ENCODE measurements at places on chromosomes 1 and 21.
A peak's percentile ranks its signal among the peaks of the same experiment; 100 is the strongest.

GRCh38 chr1:204198348-204199340 lies 2.4 kb upstream of the KISS1 start:
- peak; percentile 68 for DNase-seq

- no peak for DNase-seq
Measured at GRCh38 chr1:83942914-83943313, 56.0 kb downstream of the TTLL7 start.

DNA sequence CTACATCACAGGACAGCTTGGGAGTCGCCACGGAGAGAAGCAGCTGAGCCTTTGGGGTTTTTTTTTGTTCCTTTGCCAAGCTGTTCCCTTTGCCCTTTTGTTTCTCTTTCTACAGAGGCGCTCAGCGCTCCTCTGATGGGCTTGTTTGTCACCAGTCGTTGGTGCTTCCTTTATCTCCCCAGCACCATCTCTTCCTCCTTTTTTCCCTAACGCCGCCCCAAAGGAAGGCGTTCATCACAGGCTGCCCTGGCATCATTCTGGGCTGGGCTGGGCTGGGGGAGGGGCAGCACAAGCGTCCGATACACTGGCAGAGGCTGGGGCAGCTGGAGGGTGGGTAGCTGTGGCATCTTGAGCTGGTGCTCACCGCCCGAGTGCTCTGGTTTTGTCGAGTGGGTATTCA lies 10.5 kb downstream of the IGSF21 start:
- no peak for DNase-seq

DNA sequence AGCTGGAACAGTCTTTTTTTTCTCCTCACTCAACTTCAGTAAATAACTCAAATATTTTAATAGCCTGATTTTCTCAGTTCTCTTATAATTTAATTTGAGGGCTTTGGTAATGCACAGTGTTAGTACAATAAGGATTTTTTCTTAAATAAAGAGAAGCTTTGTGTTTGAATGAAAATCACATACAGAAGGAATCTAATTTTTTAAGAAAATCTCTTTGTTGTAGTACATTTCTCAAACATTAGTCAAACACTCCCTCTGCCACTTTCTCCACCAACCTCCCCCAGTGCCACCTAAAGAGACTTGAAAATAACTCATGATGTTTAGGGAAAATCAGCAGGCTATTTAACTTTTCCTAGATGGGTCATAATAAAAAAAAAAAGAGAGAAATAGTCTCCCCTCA lies 42.3 kb upstream of the ACP6 start:
- DNase-seq: no peak

GRCh38 chr1:43312212-43312623 lies 11.4 kb downstream of the TIE1 start:
- DNase-seq: no peak

GRCh38 chr1:77797991-77798390 lies 18.5 kb downstream of the MIGA1 start:
- DNase-seq: no peak

DNA sequence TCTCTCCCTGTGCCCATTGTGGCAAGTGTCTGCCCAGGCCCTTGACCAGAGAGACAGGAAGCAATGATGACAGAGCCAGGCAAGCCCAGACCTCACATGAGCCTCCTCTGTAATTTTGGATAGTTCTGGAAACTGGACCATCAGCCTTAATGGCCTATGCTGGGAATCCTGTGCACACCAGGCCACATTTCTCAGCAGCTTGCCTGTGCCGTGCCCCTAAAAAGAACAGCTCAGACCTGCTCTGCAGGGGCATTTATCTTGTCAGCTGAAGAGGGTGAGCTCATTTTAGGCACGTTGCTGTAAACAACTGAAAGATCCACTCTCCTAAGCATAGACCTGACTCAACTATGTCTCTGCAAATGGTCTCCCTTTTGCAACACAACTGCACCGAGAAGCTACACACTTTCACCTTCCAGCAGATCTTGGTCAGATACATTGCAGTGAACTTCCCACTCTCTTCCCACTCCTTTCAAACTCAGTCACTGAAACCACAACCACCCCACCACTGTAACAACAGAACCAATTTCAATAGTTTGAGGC lies 53.5 kb upstream of the BACH1 start:
- no peak for DNase-seq

DNA sequence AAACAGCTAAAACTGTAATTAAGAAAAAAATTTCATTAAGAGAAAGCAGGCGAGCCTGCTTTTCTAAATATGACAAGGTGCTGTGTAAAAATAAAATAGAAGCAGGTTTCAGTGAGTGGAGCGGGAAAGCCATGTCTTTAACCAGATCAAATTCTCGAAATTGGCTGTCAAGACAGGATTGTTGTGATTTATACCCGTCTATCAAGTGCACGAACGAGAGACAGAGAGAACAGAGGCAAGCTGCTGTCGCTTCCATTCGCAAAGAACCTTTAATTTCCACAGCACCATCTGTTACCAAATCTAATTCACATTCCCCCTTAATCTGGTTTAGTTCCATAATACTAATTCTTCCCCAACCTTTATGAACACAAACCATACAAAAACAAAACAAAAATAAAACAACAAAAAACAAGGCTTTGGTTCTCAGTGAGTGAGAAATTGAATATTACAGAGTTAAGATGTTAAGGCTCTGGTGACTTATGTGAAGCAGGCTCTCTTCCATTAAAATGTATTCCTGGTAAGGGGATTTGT lies 35.0 kb downstream of the ESRRG start:
- DNase-seq: no peak

- DNase-seq: no peak
Measured at GRCh38 chr1:171595324-171595723, 26.7 kb upstream of the MYOCOS start.

DNA sequence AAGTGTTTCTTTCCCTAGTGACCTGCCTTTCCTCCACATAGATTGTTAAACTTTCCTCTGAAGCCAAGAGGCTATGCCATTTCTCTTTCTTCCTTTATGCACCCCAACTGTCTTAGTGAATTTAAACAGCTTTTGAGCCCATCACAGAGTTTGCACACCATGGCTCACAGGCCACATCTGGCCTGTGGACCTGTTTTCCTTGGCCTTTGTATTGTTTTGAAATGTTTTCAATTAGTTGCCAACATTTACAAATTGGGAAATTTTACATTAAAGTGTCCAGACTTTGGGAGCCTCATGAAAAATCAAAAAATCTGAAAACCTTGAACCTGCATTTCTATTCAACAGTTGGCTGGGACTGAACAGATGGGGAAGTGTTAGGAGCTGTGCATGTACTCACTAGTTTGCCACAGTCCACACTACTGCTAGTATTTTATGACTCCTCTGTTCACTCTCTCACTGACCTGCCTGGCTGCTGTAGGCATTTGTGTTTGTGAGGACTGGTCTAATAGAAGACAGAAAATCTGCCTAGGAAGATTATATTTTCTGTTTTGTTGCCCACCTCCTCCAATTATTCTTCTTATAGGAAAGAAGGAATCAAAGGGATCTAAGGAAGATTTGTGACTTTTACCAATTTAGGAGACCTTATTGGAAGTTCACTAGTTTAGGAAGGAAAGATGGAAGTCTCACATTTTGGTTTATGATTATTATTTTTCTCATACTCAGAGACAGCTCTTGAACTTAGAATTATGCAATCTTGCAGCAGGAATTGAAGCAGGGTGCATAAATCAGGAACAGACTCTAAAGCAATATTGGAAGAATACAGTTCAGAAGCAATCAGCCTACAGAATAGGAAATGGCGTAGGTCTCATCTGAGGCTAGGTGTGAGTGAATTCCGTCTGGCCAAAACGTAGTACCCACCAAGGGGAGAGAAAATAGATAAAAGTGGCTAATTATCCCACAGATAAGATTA lies 134.7 kb downstream of the HLX start:
- no peak for DNase-seq

GRCh38 chr1:21490774-21491487 lies 18.3 kb upstream of the ALPL start:
- peak; percentile 20 for DNase-seq

GRCh38 chr1:237181743-237182317 lies 139.8 kb downstream of the RYR2 start:
- no peak for DNase-seq

DNA sequence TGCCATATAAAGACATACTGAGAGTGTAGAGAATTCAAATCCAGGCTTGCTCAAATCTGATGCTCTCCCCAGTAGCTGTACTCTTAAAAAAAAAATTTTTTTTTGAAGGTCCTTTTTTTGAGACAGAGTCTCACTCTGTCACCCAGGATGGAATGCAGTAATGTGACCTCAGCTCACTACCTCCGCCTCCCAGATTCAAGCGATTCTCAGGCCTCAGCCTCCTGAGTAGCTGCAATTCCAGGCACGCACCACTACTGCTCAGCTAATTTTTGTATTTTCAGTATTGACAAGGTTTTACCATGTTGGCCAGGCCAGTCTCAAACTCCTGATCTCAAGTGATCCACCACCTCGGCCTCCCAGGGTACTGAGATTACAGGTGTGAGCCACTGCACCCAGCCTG lies 28.7 kb downstream of the STYXL2 start:
- DNase-seq: no peak

- no peak for DNase-seq
Measured at GRCh38 chr1:10432910-10433700, 2.9 kb downstream of the CENPS start.

DNA sequence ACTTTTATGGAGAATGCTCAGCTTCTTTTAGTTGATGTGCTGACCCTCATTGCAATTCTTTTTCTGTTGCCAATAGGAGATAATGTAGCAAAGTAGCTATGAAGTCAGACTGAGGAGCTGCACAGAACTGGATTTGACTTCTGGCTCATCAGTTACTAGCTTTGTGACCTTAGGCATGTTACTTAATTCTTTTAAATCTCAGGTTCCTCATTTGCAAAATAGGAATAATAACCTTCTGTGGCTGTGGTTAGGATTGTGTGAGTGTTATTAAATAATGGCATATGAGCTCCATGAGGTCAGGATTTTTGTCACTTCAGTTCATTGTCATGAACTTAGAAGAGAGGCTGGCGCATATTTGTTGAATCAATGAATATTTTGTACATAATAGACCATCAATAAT lies 237.6 kb upstream of the SGIP1 start:
- DNase-seq: no peak

- DNase-seq: peak; percentile 43
Measured at GRCh38 chr1:99963041-99963795, 6.6 kb upstream of the SLC35A3 start.

- DNase-seq: no peak
Measured at GRCh38 chr1:62234688-62235087, 40.0 kb downstream of the L1TD1 start.

DNA sequence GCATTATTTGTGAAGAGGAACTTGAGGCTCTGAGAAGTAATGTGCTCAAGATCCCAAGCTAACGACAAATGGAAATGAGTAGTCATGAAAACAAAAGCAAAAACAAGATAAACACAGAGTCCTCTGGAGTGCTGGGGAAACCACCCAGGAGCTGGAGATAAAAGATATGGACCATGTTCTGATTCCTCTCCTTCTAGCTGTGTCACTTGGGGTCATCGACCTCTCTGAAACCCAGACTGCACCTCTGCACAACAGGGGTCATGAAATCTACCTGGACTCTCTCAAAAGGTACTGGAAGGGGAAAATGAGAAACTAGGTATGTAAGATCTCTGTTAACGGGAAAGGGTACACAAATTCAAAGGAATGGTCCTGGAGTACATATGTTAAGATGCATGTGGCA lies 6.5 kb downstream of the PGLYRP4 start:
- DNase-seq: no peak

- peak; percentile 5 for DNase-seq
Measured at GRCh38 chr1:166391279-166392066, 224.7 kb upstream of the FAM78B start.

All from RCC 7860 (cell line).